ENCODE measurements at places on chromosomes 6 and 20.

DNA sequence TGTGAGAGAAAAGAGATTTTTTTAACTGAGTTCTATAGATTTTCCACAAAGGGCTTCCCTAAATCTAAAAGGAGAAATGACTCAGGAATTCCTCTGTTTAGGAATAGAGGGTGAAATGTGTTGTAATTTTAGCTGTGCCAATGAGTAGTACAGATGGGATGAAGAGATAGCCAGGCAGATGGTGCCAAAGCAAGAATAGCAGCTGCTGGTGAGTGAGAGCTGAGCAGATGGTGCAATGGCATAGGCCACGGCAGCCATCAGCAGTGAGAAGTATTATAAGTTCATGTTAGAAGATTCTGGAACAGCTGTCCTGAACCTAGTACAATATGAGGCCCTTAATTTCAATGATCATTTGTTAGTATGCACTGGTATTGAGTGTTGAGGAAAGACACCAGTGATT lies 40.2 kb upstream of the CRISP1 start:
- DNase-seq = no peak

- DNase-seq = no peak
Measured at GRCh38 chr6:161694995-161695394, 421.1 kb upstream of the AGPAT4 start.

GRCh38 chr6:6651335-6651734 lies 62.8 kb downstream of the LY86 start:
- no peak for DNase-seq

- no peak for DNase-seq
Measured at GRCh38 chr20:46190478-46191167, 72.5 kb downstream of the CD40 start.

GRCh38 chr20:62536871-62537401 lies 61.1 kb upstream of the GATA5 start:
- DNase-seq = no peak

GRCh38 chr20:63452821-63453523 lies 19.5 kb downstream of the KCNQ2 start:
- DNase-seq = no peak

- no peak for DNase-seq
Measured at GRCh38 chr20:49750611-49751396, 37.1 kb upstream of the B4GALT5 start.

DNA sequence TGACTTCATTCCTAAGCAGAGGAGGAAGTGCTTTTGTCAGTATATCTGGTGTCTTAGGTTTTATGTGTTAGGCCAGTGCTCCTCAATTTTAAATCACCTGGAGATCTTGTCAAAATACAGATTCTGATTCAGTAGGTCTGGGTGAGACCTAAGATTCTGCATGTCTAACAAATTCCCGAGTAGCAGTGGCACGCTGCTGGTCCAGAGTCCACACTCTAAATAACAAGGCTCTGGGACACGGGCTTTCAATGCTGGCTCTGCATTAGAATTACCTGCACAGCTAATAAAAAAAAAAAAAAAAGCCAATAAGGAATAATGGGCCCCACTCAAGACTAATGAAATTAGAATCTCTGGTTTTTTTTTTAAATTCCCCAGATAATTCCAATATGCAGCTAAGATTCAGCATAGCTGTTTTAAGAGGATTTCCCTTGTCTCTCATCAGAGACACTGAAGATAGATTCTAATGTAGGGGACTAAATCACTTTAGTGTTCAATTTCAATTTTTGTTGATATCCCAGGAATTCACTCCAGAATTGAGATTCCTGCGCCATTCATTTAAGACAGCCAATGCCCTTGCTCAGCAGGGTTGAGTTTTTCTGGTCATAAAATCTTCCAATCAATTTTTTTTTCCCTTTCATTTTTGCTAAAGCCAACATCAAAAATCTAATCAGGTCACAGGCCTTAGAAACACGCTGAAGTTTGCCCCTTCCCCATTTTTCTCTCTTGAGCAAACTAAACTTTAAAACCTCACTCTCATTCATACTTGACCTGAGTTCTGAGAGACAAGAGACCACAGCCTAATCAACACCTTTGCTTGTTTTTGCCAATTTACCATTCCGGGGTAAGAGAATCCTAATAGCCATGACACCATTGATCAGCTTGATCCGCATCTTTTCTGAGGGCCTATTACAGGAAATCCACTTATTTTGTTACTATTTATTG lies 2.4 kb downstream of the TDP2 start:
- no peak for DNase-seq

- no peak for DNase-seq
Measured at GRCh38 chr6:44024574-44025219, 102.6 kb downstream of the MRPL14 start.

GRCh38 chr20:51760905-51761546 lies 7.2 kb downstream of the ATP9A start:
- DNase-seq = no peak

DNA sequence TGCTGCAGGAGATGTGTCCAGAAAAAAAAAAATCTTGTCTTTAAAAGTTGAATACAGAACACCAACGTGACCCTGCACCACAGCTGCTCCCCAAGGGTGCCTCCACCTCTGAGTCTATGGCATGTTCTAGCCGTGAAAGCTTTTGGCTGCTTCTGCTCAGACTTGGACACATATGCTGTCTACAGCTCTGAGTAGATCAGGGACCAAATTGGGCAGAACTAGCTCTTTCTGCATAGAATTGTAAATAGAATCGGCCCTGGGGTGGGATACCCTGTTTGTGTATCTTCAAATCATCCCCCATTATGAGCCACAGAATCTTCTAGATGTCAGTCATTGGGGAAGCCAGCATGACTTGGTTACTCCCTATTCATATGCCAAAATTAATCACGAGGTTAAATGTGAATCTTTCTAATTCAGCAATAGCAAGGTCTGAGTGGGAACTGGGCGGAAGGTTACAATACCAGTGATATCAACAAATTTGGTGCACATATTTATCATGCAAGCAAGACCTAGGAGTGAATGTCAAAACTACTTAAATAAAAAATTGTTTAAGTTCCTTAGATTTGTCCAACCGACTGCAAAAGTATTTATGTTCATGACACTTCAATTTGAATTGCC lies 302.8 kb downstream of the KIF16B start:
- no peak for DNase-seq

- DNase-seq = no peak
Measured at GRCh38 chr6:12369781-12370262, 79.7 kb downstream of the EDN1 start.

GRCh38 chr20:51163996-51164600 lies 141.2 kb upstream of the KCNG1 start:
- DNase-seq = no peak

DNA sequence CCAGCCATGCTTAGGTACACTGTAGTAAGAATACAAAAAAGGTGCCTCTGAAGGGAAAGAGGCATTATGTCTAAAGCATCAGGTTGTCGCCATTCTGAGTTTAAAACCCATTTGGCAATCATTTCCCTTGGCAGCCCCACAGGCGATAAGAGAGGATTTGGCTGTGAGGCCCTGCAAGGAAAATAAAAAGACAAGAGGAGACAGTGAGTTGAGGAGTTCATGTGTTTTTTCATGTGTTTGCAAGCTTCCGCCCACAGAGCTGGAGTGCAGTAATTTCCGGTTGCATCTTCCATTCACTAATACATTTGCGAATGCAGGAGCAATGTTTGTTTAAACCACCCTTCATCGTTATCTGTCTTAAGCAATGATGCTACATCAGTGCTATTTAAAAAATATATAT lies 138.5 kb upstream of the SOX4 start:
- DNase-seq = no peak

- DNase-seq = no peak
Measured at GRCh38 chr20:6231556-6231955, 108.7 kb upstream of the FERMT1 start.

DNA sequence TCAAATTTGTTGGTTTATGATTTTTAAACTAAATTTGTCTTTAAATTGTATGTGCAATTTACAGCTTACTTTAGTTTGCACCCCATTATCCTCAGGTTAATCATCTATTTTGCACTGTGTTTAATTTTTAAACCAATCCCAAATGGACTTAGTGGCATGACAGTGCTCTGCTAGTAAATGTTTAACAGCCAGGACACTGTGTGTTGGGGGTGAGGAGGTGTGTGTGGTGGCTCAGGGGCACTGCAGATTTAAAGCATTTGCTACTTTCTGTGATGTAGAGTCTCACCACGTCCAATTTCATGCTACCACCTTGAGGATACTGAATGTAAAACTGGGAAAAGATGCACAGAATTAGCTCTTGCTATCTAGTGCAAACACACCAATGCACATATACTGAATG lies 225.7 kb downstream of the HAO1 start:
- no peak for DNase-seq

- DNase-seq = no peak
Measured at GRCh38 chr6:90249034-90249433, 47.6 kb downstream of the BACH2 start.

DNA sequence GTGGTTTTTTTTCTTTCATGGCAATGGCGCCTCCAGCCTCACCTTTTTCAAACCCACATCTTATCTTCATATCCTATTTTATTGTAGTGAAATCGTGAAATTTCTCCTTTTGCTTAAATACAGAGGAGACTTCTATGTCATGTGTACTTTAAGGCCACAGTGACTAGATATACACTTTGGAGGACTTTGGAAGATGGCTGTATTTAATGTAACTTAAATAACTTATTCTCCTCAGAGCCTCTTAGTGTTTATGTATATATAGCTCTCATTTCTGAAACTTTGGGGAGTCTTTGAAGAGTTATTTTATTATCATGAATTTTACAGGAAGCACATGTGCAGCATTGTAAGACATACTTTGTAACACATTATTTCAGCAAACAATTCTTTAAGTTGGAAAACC lies 968 bp downstream of the LAMA2 start:
- no peak for DNase-seq

DNA sequence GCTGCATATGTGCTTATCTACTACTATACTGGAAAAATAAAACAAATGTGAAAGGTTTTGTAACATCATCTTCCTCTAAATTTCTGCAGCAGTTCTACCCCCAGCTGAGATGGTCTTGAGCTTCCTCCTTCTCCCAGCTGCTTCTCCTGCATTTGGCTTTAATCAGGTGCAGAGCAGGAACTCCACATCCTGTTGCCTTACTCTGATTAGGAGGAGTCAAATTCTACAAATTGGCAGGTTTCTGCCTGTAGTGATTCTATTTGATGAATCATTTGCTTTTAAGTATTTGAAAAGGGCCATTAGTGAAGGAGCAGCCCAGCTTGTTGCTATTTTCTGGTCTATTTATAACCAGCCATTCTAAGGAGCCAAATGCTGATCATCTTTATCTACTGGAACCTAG lies 224.5 kb downstream of the GMDS start:
- DNase-seq = no peak

DNA sequence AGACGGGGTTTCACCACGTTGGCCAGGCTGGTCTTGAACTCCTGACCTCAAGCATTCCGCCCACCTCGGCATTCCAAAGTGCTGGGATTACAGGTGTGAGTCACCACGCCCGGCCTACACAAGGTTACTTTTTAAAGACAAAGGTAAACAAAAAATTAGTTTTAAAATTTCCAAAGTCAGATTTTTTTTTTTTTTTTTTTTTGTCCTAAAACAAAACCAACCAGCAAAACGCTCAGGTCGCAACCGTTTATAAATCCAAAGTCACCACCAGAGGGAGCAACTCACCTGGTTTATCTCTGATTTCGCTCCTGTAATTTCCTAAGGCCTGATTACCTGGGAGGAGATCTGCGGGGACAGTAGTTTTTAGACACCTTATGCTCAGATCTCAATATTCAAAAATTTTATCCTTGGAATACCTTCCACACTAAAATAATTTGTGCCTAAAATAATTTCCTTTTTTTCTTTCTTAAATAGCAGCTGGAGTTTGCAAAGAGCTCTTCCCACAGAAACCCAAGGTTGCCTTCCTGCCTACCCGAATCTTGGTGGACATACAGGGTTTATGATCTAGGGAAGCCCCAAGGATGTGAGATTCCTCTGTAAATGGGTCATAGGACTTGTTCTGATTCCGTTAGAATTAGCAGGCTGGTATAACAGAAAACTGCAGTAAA lies 19.8 kb upstream of the TREM1 start:
- peak; percentile 31 for DNase-seq

GRCh38 chr6:134995536-134995935 lies 45.6 kb upstream of the ALDH8A1 start:
- DNase-seq = no peak

DNA sequence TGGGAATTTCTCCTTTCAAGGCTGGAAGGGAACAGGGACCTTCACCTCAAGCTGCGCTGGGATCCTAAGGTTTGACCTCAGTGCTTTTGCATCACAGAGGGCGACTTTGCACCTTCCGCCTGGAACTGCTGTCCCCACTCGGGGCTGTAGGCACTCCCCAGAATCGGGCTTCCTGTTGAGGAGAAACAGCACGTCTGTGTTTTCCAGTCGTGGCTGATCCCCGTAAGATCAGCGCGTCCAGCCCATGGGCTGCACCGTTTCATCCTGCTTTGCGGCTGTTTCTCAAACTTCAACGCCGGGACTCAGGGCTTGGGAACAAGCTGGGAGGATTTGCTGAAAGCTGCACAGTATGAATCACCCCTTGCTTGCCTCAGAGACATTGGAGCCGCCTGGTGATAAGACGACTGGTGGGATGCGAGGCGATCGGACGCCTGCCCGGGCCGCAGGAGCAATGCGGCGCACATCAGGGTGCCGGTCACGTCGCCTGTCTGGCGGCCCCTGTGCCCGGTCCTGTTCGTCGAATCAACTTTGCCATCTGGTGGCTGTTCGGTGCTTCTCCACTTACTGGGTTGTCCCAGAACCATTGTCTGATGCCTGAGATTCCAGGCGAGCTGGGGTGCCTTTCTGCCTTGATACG lies 53.6 kb upstream of the FRMD1 start:
- DNase-seq = no peak

- DNase-seq = no peak
Measured at GRCh38 chr6:139655783-139656705, 281.6 kb upstream of the CITED2 start.

DNA sequence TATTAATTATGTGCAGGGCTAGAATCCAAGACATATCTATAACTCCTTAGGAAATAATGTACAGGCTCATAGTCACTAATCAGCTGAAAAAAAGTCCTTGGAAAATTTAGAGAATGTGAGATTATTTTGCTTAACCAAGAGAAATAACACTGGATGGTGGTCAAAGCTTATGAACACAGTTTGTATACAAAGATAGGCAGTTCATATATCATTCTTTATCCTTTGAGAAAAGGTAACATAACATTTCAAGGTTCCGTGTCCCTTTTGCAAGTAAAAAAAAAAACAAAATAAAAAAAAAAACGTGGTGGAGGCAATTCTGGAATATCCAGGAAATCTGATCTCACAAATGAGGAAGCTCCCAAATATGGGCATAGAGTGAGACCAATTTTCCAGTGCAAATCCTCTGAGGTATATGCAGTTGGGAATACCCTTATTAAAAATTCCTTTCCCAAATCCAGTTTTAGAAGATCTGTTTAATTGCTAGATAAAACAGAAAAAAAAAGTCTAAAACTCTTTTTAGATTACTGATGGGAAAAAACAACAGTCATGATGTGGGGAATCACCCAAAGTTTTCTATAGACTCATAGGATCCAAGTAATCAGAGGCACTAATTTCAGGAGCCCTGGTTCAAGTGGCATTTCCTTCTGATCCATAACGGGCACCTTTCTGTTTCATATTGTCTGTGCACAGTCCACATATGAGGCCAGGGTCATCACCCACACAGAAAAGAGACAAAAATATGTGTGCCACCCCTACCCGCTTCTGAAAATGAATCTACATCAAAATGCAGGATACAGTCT lies 17.7 kb upstream of the TNFAIP3 start:
- DNase-seq = no peak

- DNase-seq = no peak
Measured at GRCh38 chr6:56714982-56715456, 72.3 kb upstream of the DST start.

- DNase-seq = no peak
Measured at GRCh38 chr6:88566746-88567534, 396.5 kb downstream of the RNGTT start.

Data from stimulated activated CD4-positive, alpha-beta T cell treated with anti-CD3 and anti-CD28 coated beads, Interleukin-1b, Interleukin-23, amount 100 ng/mL, for 4 hours (primary cell).